ENCODE measurements at places on chromosomes 1 and 21.

- DNase-seq: no peak
These were observed 8.8 kb upstream of the CTBS start for GRCh38 chr1:84582802-84583587.

DNA sequence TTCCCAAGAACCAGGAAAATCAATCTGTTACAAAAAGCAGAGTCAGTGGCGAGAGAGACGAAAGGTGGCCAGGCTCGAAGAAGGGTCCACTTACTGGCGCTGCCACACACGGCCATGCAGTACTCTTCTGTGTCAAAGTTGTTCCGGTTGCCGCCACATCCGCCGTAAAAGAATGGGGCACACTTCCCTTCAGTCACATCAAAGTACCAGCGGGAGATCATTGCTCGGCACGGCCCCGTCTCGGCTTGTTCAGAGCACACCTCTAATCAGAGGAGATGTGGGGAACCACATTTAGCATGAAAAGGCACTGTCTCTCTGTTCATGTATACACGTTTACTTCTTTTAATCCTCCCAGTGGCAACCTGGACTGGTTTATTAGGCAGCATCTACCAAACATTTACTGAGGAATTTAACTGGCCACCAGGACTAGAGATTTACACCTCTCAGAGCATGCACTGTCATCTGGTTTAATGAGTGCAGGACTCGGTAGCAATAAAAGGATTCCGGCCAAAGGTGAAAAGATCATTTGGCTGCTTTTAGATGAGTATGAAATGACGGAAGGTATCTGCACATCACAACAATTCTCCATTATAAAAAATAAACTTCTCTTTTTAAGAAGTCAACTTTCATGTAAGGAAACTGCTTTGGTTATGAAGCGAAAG is 170.5 kb downstream of the APP start:
- DNase-seq: peak; percentile 35

- DNase-seq: no peak
These were observed 171.6 kb downstream of the NTPCR start for GRCh38 chr1:233121947-233122559.

- DNase-seq: no peak
These were observed 41.9 kb downstream of the LUZP1 start for GRCh38 chr1:23126801-23127200.

GRCh38 chr1:156074661-156075060 is 7.6 kb downstream of the MEX3A start:
- DNase-seq: no peak

DNA sequence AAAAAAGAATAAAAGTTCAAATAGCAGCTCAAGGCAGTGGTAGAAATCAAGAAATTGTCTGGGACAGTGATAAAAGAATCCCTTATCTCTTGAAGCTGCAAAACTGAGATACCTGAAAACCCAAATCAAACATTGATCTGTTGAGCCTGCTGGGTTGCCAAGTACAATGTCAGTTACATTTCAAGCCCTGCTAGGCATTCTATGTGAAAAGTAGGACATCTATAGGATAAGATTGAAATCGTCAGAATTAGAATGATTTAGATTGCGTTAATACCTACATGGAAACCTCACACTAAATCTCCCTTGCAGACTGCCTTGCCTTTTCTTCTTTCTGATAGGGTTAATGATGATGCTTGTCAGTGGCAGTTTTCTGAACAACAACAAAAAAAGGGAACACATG is 1684.4 kb upstream of the B3GALT2 start:
- no peak for DNase-seq

DNA sequence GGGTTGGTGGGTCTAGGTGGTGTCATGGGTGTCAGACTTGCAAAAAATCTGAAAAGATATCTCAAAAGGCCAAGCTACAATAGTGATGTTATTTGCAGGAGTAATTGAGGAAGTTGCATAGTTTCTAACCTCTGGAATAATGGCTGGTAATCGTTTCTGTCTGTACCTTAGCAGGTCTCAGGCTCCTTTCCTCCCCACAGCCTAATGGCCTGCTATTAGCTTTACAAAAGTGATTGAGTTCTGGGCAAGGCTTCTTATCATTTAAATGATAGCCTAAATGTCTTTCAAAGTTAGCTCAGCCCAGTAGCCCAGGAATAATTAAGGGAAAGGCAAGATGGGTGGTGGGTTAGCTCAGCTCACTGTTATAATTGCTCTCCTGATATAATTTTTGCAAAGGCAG is 37.7 kb upstream of the IGSF5 start:
- DNase-seq: no peak

- no peak for DNase-seq
These were observed 29.1 kb upstream of the IVNS1ABP start for GRCh38 chr1:185345913-185346720.

DNA sequence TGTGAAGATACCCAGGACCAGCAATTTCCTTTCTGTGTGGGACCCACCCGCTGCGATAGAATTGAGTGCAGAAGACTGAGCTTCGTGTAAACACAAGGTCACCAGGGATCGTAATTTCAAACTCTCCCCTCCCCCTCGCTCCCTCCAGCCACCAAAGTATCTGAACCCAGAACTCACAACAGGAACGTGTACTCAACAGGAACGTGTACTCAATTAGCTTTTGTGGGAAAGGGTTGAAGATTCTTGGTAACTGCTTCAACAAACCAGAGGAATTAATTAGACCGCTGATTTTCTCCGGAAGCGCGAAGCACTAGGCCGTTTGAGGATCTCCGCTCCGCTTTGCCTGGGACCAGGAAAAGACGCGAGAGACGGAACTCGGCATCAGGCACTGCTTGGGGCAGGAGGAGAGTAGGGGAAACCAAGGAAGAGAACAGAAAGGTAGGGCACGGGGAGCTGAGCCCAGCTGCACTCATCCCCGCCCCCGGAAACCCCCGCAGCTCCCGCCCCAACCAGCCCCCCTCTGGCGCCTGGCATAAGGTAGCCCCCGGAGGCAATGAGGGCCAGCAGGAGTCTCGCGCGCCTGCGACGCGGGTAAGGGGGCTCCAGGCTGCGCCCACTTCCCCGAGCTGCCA is 453 bp downstream of the DRAM2 start:
- DNase-seq: peak; percentile 33

DNA sequence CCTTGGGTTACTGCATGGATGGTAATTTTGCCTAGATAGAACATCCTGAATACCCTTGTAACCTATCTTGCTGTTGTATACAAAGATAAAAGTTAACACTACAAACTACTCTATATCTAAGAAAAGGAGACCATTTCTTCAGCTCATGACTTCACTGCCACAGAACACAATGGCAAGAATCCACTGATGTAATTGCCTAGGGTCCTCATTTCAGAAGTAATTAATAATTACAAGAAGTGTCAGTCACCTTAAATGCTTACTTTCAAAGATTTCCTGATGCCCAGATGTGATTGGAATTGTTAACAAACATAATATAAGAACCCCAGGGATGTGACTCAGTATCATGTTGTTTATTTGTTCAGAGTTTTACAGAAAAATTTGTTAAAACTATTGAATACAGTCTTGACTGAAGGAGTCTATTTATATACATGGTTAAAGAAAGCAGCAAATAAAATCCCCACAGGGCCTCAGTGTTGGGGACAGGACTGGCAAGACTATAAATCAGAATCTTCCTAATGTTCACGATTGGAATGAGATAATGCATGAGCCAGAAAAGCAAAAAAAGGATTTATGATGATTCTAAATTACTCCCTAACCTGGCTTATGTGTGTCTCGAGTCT is 83.9 kb downstream of the CRB1 start:
- DNase-seq: no peak

DNA sequence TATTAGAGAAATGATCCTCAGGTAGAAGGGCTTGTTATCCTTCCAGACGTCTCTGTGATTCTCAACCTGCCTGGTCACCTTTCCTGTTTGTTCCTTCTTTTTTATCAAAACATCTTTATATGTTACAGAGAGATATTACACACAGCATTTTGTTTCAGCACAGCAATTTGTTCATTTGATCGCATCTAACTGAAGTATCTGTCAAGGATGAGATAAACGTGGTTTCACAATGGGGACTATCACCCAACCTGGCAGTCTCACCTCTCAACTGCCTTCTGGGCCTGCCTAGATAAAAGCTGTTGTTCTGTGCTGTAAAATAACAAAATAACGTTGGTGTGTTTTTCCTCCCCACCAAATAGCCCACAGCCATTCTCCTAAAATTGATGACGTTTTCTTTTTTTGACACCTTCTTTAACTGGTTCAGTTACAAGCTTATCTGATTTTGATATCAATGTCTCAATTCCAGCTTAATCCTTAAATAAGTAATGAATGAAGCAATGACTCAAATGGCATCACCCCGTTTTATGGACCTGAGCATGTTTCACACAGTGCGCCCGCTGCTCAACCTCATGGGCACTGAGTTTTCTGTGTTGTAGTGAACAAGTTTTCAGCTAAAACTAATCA is 367.9 kb upstream of the RUNX1 start:
- DNase-seq: no peak

- DNase-seq: no peak
These were observed 105.5 kb downstream of the ZC3H11B start for GRCh38 chr1:219507437-219507836.

DNA sequence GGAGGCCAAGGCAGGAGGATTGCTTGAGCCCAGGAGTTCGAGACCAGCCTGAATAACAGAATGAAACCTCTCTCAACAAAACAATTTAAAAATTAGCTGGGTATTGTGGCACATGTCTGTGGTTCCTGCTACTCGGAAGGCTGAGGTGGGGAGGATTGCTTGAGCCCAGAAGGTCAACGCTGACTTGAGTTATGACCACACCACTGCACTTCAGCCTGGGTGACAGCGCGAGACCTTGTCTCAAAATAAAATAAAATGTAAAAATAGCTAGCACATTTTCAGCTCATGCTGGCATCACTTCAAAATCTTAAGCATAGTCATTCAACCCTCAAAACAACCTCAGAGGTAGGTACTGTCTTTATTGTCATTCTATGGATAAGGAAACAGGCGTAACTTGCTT is 6.4 kb downstream of the JAK1 start:
- DNase-seq: no peak

GRCh38 chr1:84757301-84757700 is 67.0 kb upstream of the SSX2IP start:
- DNase-seq: no peak

DNA sequence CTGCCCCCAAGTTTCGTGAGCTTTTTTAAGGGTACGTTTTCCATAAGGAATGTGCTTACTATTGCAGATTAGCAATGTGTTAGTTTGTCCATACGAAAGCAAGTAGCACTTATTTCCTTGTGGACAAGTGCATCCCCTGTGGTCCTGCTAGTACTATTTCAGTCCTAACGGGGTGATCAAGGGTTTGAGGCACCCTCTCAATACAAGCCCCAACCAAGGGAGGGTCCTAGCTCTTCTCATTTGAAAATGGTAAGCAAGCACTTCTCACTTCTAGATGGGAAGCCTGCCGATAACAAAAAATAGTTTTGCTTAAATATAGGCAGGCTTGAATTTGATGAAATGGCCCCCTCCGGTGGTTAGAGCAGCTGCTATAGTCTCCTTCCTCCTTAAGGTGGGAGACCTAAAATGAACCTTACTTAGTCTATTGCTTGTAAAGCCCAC is 64.0 kb upstream of the HMCN1 start:
- DNase-seq: peak; percentile 60

GRCh38 chr1:77081834-77082233 is 137.4 kb downstream of the PIGK start:
- DNase-seq: no peak

- DNase-seq: no peak
These were observed 31.2 kb downstream of the IFNAR1 start for GRCh38 chr21:33355996-33356395.

- no peak for DNase-seq
These were observed 7.0 kb downstream of the SMCP start for GRCh38 chr1:152884966-152885624.

DNA sequence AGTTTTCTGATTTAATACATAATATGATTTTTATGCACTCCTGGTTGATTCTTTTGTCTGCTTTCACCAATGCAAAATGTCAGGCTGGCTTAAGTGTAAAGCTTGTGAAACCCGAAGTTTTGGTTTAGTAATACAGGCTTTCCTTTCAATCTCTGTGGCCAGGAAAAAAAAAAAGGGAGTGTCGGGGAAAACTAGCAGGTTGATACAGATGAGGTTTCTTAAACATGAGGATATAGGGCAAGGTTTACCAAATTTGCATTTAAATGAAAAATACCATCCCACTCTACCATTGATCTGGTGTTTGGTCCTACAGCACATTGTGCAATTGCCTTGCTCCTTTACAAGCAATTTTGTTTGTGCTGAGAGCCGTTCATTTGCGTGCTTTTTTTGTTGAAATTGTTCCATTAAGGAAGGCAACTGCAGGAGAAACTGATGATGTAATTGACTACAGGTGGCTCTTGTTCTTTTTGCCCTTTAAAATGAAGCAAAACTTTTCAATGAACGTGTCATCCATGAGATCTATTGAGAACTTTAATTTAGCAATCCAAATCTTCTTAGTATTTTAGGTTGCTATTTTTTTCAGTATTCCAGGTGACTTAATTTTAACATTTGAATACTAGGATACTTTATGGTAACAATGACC is 22.7 kb downstream of the CLIC6 start:
- no peak for DNase-seq

GRCh38 chr1:7650801-7651200 is 120.3 kb upstream of the VAMP3 start:
- DNase-seq: no peak

GRCh38 chr1:6287029-6287428 is 26.1 kb upstream of the GPR153 start:
- no peak for DNase-seq

GRCh38 chr1:235270625-235271024 is 57.4 kb downstream of the ARID4B start:
- peak; percentile 41 for DNase-seq

DNA sequence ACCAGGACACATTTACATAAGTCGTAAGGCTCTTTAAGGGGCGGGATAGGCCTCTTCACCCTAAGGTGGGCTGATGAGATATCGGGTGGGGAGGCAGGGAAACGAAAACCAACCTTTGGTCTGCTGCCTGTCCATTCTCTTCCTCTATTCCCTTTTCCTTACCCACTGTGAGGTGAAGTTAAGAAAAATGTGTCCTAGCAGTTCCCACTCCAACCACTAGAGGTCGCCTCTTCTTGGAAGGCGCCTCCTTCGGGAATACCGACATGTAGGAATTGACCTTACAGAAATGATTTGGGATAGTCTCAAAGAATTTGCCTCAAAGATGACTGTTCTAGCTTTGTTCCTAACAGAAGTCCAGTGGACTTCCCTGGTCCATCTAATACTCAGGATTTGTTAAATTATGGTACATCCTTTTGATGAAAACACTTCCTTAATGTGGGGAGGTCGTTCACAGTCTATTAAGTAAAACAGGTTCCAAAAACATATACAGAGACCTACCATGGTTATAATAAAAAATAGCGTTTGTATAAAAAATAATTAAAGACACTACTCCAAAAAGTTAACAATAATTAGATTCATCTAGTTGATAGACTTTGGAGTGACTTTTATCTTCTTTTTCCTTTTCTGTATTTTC is 14.1 kb downstream of the AZIN2 start:
- DNase-seq: no peak

DNA sequence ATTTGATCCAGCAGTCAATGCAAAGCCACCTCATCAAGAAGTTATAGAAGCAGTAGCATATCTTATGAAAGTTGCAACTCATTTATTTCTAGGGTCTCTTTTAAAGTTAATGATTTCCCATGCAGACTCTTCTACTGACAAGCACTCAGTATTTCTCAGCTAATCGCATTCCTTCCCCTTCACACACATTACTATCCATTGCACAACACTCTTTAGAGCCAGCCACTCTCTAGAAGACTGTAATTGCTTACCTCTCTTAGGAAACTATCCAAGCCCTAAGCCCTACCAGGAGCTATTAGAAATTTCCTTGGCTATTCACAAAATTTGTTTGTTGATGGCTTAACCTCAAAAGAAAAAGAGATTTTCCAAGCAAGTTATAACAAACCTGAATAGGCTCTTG is 106.0 kb downstream of the ADAMTS1 start:
- DNase-seq: no peak

- DNase-seq: no peak
These were observed 208 bp upstream of the MYBPH start for GRCh38 chr1:203175827-203176241.

All from naive thymus-derived CD4-positive, alpha-beta T cell (primary cell).